ENCODE measurements at places on chromosomes 7 and 10. TPM values are rescaled to one million over a fixed set of nuclear protein-coding genes. Genes with fewer than 3 reads are reported as not detected.

The IL2RA gene
- total RNA-seq, result not detected

The CACNA2D1 gene
- 8.3 TPM for total RNA-seq

The IQUB gene
- total RNA-seq, result not detected

The LBX1 gene
- not detected for total RNA-seq

The FAM25A gene
- total RNA-seq, result not detected

The OR9A2 gene
- not detected for total RNA-seq

The GRM8 gene
- total RNA-seq, result 1.1 TPM

The TAS2R4 gene
- total RNA-seq, result 0.05 TPM

Data from A375 (cell line).